ENCODE measurements at places on chromosomes 5 and 9.

DNA sequence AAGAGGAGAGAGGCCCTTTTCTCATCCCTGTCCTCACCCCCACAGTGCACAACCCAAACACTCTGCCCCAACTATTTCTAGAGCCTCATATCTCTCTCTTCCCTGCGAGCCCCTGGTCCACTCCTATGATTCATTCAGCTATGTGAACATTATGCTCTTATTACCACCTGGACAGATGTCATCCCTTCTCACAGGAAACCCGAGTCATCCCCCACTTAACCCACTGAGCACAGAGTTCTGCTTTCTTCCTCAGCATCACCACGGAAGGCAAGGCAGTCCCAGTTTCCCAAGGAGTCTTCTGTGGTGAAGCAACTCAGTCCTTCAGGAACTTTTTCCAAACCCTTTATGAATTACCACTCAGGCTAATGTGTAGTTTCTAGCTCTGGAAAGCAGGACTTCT lies 1.3 kb downstream of the DNAI1 start:
- DNase-seq, result no peak

DNA sequence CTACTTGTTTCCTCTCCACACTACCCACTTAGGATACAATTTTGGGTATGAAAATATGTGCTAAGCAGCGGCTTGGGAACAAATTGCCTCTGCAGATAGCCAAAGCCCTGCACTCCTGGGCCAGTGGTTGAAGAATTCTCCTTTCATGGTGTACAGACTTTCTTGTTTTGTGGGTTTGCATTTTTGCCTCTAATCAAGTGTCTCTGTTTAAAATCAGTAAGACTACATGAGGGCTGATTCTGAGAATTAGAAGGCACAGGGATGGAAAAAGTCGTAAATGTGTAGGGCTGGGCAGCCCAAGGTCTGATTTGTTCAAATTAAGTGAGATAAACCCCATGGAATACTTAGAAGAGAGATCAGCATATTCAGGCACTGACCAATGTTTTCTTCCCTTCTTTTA lies 103.7 kb upstream of the CD180 start:
- DNase-seq, result no peak

GRCh38 chr5:148205044-148205806 lies 2.4 kb downstream of the SPINK6 start:
- DNase-seq, result no peak

GRCh38 chr5:122607818-122608217 lies 167.1 kb upstream of the SNX2 start:
- no peak for DNase-seq

- DNase-seq, result no peak
Measured at GRCh38 chr5:9670371-9670770, 40.2 kb upstream of the TAS2R1 start.

- peak; percentile 5 for DNase-seq
Measured at GRCh38 chr9:89470224-89470839, 27.6 kb downstream of the SEMA4D start.

Measured in NCI-H774 (cell line).